ENCODE measurements at places on chromosomes 5 and 9.

- no peak for DNase-seq
Measured at GRCh38 chr9:76571288-76571687, 112.3 kb downstream of the GCNT1 start.

- DNase-seq, result peak; percentile 29
Measured at GRCh38 chr9:73183917-73184861, 32.5 kb downstream of the ANXA1 start.

DNA sequence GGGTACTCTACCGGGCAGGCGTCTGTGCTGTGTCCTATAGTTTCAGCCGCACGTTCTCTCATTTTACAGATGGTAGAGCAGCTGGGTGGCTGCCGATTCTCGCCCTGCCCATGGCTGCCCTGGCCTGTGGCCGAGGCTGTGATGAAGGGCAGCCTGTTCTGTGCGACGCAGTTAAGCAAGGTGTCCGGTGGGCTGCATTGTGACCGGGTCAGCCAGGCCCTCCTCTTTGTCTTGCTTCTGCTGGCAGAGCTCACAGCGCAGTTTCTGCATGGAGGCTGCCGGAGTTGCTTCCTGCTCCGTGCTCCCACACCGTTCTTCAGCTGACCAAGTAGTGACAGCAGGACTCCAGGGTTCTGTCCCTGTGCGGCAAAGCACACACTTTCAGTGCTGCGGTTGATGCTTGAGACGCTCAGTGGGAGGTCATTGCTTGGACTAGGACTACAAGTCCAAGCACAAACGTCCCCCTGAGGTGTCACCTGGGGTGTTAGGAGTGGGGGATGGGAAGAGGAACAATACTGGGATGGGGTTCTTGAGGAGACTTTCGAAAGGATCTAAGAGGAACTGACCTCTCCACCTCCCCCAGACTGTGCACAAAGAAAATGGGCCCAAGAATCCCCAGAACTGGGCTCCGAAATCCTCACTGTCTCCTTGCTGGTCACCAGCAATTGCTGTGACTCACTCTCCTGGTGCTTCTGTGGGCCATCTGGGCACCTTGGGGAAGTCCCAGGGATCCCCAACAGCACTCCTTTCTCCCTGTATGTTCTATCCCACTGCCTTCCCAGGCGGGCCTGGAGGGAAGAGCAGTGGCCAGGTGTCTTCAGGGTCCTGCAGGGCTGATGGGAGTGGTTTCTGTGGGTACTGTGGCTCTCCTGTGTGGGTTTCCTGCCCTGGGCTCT is 58.2 kb downstream of the GADD45G start:
- DNase-seq, result no peak

GRCh38 chr9:75896193-75896592 is 5.7 kb downstream of the PCSK5 start:
- DNase-seq, result no peak

DNA sequence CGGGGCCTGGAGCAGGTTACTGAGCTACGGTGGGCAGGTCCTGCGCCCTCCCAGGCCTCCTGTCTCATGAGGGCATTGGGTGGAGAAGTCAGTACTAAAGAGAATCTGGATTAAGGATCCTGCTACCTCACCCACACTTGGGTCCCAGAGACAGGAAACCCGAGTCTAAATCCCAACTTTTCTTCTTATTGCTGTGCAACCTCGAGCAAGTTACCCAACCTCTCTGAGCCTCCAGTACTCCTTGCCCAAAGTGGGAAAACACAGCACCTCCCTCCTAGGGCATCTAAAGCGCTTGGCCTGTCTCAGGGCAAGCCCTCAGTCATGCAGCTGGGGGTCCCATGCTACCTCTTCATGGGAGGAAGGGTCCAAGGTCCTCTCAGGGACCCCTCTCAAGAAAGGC is 28.2 kb downstream of the ASS1 start:
- no peak for DNase-seq

DNA sequence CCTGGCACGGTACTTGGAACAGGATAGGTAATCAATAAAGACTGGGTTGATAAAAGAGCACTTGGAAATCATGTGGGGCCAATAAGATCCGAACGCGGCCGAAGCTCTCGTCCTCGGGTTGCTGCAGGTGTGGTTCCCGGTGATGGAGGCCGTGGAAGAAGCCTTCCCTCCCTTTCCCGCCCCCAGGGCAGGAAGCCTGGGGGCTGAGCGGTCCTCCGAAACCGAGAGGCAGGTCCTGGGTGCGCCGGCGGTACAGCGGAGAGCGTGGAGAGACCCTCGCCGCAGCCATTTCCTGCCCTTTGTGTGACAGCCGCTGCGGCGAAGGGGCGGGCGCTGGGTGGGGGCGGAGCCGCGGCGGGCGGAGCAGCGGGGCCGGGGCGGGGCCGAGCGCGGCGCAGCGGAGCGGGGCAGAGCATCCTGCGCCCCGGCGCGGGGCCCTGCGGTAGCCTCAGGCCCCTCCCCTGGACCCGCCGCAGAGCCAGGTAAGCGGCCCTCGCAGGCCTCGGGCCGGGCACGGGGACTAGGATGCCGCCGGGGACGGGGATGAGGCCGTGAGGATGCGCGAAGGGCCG is at the start of gene CYFIP2:
Gene CYFIP2 (plus strand): TSS at position 410 of the 572 bp plus-strand sequence. CDS start 19,239 bp downstream, outside the sequence.
- DNase-seq, result peak; percentile 74

GRCh38 chr9:114429488-114429887 is 41.7 kb upstream of the AKNA start:
- no peak for DNase-seq

- peak; percentile 79 for DNase-seq
Measured at GRCh38 chr9:137281345-137282116, 4.0 kb downstream of the TOR4A start.

- DNase-seq, result no peak
Measured at GRCh38 chr5:171309276-171310211, 496 bp downstream of the TLX3 start.

DNA sequence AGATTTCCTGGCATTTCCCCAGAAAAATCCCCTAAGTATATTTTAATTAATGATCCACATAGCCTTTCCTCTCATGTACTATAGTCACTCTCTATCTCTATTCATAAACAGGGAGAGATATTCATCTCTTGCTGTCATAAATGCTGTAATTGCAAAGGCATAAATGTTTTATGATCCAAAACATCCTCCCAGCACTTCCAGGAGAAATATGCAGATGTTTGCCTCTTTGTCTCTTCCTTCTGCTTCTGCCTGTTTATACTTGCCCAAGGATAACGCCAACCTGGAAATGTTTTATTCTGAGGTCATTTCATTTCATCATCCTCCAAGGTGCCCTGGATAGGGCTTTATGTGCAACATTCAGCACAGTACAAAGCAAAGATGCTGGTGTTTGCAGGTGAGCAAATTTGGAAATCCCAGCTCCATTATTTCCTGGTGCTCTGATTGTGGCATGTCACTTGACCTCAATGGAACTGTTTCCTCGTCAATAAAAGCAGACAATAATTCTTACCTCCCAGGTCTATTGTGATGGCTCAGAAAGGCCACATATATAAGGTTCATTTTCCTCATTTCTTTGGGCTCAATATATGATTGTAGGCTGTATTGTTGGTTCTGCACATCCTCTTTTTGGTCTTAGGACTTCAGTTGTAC is 6.9 kb downstream of the TNFSF15 start:
- no peak for DNase-seq
